HCT116 (cell line): ENCODE measurements at places on chromosomes 12 and 14. TPM values are rescaled to one million over a fixed set of nuclear protein-coding genes. Genes with fewer than 3 reads are reported as not detected.
A peak's percentile ranks its signal among the peaks of the same experiment; 100 is the strongest.

- H3K4me3 ChIP-seq, result no peak overlapping the region
- H3K27ac ChIP-seq, result no peak overlapping the region
- no peaks in the 10 kb centered on the region for H3K36me3 ChIP-seq
- no peak for DNase-seq
Observed at GRCh38 chr14:28756269-28756883, 10.2 kb upstream of the FOXG1 start.

DNA sequence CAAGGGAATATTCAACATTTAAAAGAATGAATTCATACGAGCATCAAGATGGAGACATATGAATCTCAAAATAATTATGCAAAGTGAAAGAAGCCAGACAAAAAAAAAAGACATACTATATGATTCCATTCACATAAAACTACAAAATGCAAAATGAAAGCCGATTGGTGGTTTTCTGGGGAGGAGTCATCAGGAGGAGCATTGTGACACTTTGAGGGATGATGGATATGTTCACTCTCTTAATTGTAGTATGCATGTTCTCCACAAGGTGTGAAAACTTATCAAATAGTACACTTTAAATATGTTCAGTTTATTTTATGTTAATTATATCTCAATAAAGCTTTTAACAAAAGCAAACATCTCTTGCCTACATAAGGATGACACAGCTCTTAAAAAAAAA, 13.5 kb downstream of the OLR1 start:
- H3K36me3 ChIP-seq, result no peaks in the 10 kb centered on the region
- no peaks in the 10 kb centered on the region for H3K27me3 ChIP-seq
- no peak overlapping the region for H3K4me3 ChIP-seq
- DNase-seq, result no peak
- H3K27ac ChIP-seq, result no peak overlapping the region

DNA sequence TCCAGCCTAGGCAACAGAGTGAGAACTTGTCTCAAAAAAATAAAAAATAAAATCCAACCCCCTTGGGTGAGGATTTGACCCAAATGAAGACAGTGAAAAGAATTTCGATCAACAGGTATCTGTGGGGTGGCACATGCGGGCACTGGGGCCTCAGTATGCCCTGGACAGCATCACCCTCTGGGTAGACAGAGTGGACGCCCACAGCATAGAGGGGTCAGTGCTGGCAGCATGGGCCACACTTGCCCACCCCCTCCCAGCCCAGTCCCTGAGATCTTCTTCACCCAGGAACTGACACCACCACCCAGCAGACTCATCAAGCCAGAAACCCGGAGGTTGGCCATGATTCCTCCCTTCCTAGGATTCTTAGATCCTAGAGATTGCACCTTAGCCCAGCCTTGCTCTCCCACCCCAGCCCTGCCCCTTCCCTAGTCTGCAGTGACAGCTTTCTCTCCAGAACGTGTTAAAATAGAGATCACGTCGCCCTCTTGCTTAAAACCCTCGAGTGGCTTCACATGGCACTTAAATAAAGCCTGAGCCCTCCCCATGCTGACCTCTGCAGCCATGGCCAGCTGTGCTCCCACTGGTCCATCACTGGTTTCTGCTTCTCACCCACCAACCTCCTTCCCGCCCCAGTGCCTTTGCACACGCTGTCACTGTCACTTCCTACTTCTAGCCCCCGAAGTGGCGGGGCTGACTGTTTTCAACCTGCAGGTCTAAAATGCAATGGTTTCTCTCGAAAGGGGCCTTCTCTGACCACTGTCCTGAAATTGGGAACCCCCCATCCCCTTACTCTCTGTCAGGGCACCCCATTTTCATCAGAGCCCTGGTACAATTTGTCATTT, 26.2 kb upstream of the DYNC1H1 start:
- no peak overlapping the region for H3K27ac ChIP-seq
- DNase-seq, result no peak
- H3K4me1 ChIP-seq, result no peaks in the 10 kb centered on the region
- no peaks in the 10 kb centered on the region for H3K36me3 ChIP-seq
- no peak overlapping the region for H3K4me3 ChIP-seq
- peaks cover 10% of the 10 kb centered on the region; the same call in 1 of the 2 replicates for H3K27me3 ChIP-seq

GRCh38 chr12:2690348-2691005, 104.3 kb upstream of the FKBP4 start:
- no peaks in the 10 kb centered on the region for H3K36me3 ChIP-seq
- H3K27me3 ChIP-seq, result peaks cover 5% of the 10 kb centered on the region; the same call in 1 of the 2 replicates
- no peak overlapping the region for H3K27ac ChIP-seq

GRCh38 chr12:40375076-40375475, 150.3 kb downstream of the LRRK2 start:
- no peaks in the 10 kb centered on the region for H3K36me3 ChIP-seq
- peak; percentile 8 for DNase-seq
- no peak overlapping the region for H3K4me3 ChIP-seq
- H3K27me3 ChIP-seq, result no peaks in the 10 kb centered on the region
- H3K27ac ChIP-seq, result no peak overlapping the region

DNA sequence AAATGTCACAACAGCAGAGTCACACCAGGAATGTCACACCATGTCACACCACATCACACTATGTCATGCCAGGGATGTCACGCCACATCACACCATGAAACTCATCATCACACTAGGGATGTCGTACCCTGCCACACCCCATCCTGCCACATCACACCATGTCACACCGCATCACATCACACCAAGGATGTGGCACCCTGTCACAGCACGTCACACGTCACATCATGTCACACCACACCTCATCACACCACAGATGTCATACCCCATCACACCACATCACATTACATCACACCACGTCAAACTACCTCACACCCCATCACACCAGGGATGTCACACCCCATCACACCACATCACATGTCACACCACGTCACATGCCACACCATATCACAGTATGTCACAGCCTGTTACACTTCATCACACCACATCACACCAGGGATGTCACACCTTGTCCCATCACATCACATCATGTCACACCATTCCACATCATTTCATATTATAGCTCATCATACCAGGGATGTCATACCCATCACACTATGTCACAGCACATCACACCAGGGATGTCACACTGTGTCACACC, 90.9 kb downstream of the TMEM121 start:
- no peak overlapping the region for H3K4me3 ChIP-seq
- no peak for DNase-seq
- 0 out of 2 replicates have a peak, but pooled peaks cover 2% of the 10 kb centered on the region for H3K27me3 ChIP-seq
- no peaks in the 10 kb centered on the region for H3K36me3 ChIP-seq
- no peak overlapping the region for H3K27ac ChIP-seq

- H3K27ac ChIP-seq, result no peak overlapping the region
- H3K4me3 ChIP-seq, result no peak overlapping the region
- DNase-seq, result no peak
- no peaks in the 10 kb centered on the region for H3K27me3 ChIP-seq
- H3K36me3 ChIP-seq, result no peaks in the 10 kb centered on the region
Observed at GRCh38 chr14:67513631-67514108, 19.4 kb upstream of the PLEKHH1 start.

DNA sequence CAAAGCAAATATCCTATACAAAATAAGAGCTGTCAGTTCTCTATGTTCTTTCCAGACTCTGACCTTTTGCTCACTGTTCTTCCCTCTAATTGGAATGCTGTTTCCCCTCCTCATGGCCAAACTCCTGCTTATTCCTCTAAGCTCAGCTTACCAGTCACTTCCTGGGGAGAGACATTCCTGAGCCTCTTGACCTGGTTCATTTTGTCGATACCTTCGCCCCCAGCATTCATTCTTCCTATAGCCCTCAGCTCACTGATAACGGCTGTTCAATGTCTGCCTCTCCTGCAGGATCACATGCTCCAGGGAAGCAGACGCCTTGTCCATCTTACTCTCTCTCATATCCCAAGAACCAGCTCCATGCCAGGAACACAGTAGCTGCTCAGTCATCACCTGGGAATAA, 431.0 kb downstream of the MED13L start:
- no peaks in the 10 kb centered on the region for H3K36me3 ChIP-seq
- no peaks in the 10 kb centered on the region for H3K4me1 ChIP-seq
- no peak overlapping the region for H3K27ac ChIP-seq
- no peak for DNase-seq

- no peak overlapping the region for H3K4me3 ChIP-seq
- H3K27me3 ChIP-seq, result no peaks in the 10 kb centered on the region
- H3K4me1 ChIP-seq, result no peaks in the 10 kb centered on the region
- H3K36me3 ChIP-seq, result no peaks in the 10 kb centered on the region
- DNase-seq, result no peak
Observed at GRCh38 chr12:58381546-58381945, 440.2 kb downstream of the ATP23 start.

DNA sequence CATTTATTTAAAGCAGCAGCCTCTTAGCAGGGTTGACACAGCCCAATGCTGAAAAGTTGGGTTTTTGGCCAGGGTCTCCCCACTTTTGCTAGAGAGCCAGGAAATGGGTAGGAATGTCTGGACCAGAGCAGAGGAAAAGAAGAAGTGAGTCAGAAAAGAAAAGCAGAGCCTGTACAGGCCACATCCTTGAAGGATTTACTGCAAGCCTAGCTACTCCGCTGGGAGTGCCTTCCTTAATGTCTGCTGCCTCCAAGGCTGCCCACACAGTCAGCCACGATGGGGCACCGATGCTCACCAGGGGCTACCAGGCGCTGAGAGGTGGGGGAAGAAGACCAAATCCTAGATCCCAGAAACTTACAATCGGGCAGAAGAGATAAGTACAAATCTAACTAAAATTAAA, 139.2 kb downstream of the C12orf75 start:
- no peak overlapping the region for H3K27ac ChIP-seq
- no peaks in the 10 kb centered on the region for H3K36me3 ChIP-seq
- no peak overlapping the region for H3K4me3 ChIP-seq
- no peak for DNase-seq
- H3K4me1 ChIP-seq, result no peaks in the 10 kb centered on the region

DNA sequence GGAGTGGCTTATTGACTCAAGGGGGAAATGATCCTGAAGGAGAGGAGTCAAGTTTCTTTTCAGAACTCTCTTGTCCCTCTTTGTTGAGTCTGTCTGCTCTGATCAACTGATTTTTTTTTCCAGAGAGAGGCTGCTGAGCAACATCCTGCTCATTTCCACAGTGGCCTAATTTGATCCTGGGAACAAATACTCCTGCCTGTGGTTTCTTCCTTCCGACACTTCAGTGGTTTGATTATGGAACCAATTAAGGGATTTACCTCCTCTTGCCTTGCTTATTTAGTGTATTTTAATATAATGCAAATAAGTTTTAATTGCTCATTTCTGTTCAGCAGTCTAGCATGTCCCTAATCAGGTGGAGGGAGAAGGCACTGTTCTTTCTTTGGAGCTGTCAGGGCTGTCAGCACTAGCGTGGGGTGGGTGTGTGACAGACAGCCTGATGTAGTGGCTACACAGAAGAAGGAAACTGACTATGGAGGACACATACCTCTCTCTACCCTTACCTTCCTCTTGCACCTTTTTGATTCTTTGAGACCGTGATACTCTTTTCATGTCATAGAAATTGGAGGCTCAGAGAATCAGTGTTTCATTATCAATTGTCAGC, 344.9 kb upstream of the STXBP6 start:
- H3K27me3 ChIP-seq, result no peaks in the 10 kb centered on the region
- H3K36me3 ChIP-seq, result no peaks in the 10 kb centered on the region
- H3K4me3 ChIP-seq, result no peak overlapping the region
- no peaks in the 10 kb centered on the region for H3K4me1 ChIP-seq
- no peak overlapping the region for H3K27ac ChIP-seq

DNA sequence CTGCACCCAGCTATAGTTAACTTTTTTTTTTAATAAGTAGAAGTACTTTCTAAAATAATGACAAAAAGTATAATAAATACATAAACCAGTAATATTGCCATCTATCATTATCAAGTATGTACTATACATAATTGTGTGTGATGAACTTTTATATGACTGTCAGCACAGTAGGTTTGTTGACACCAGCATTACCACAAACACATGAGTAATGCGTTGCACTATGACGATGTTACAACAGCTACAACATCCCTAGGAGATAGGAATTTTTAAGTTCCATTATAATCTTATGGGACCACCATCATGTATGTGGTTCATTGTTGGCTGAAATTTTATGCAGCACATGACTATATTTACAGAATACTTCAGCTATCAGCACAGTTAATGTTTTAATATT, 62.9 kb upstream of the VSX2 start:
- no peak overlapping the region for H3K4me3 ChIP-seq
- H3K27ac ChIP-seq, result no peak overlapping the region
- no peaks in the 10 kb centered on the region for H3K4me1 ChIP-seq
- H3K27me3 ChIP-seq, result no peaks in the 10 kb centered on the region

- no peak for DNase-seq
- no peak overlapping the region for H3K4me3 ChIP-seq
- H3K27me3 ChIP-seq, result no peaks in the 10 kb centered on the region
- H3K4me1 ChIP-seq, result peaks cover 11% of the 10 kb centered on the region
Observed at GRCh38 chr12:67271976-67272375, 2.8 kb downstream of the CAND1 start.

GRCh38 chr12:47602949-47603558, 102.8 kb downstream of the RPAP3 start:
- no peak for DNase-seq
- H3K36me3 ChIP-seq, result no peaks in the 10 kb centered on the region
- no peaks in the 10 kb centered on the region for H3K27me3 ChIP-seq
- no peaks in the 10 kb centered on the region for H3K4me1 ChIP-seq
- no peak overlapping the region for H3K27ac ChIP-seq
- H3K4me3 ChIP-seq, result no peak overlapping the region

- no peaks in the 10 kb centered on the region for H3K27me3 ChIP-seq
- H3K27ac ChIP-seq, result no peak overlapping the region
- no peaks in the 10 kb centered on the region for H3K4me1 ChIP-seq
- no peak overlapping the region for H3K4me3 ChIP-seq
- H3K36me3 ChIP-seq, result peaks cover 10% of the 10 kb centered on the region
- no peak for DNase-seq
Observed at GRCh38 chr12:121754836-121755235, 38.7 kb downstream of the RHOF start.

GRCh38 chr14:95048771-95049312, 108.5 kb downstream of the DICER1 start:
- peaks cover 18% of the 10 kb centered on the region for H3K27me3 ChIP-seq
- no peaks in the 10 kb centered on the region for H3K36me3 ChIP-seq
- no peak overlapping the region for H3K4me3 ChIP-seq
- no peak overlapping the region for H3K27ac ChIP-seq
- no peak for DNase-seq

DNA sequence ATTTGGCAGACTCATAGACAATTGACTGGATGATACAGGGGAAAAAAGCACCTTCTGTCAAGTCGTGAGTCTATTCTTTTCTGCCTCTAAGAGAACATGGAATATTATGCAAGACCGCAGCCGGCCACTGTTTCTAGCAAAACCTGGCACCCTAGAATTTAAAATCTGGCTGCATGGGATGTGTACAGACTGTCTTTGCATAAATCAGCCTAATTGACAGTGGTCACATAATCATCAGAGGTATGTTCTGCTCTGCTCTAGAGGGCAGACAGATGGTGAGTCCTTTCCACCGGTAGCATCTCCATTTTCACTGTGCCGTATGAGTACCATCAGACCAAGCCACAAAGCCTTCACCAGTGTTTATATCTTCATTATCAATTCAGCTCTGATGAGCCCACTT, 80.6 kb downstream of the KCNK10 start:
- no peaks in the 10 kb centered on the region for H3K4me1 ChIP-seq
- no peak for DNase-seq
- no peaks in the 10 kb centered on the region for H3K27me3 ChIP-seq
- H3K36me3 ChIP-seq, result no peaks in the 10 kb centered on the region

GRCh38 chr12:57965766-57966165, 24.4 kb downstream of the ATP23 start:
- no peak overlapping the region for H3K27ac ChIP-seq
- no peak for DNase-seq
- H3K27me3 ChIP-seq, result no peaks in the 10 kb centered on the region
- no peaks in the 10 kb centered on the region for H3K4me1 ChIP-seq
- no peaks in the 10 kb centered on the region for H3K36me3 ChIP-seq
- no peak overlapping the region for H3K4me3 ChIP-seq

The TAMALIN gene
- 1.1 TPM for total RNA-seq

The NPFF gene
- total RNA-seq, result not detected

The KRT73 gene
- total RNA-seq, result not detected

The ASPG gene
- not detected for total RNA-seq

The TUBA1C gene
- 571 TPM for total RNA-seq

The CCDC196 gene
- total RNA-seq, result not detected
